B cell (primary cell): ENCODE measurements at places on chromosomes 6 and 20. TPM values are rescaled to one million over a fixed set of nuclear protein-coding genes. Genes with fewer than 3 reads are reported as not detected.
A peak's percentile ranks its signal among the peaks of the same experiment; 100 is the strongest.

NKAIN2 gene
- not detected in 2 replicates for polyA plus RNA-seq

CDH26 gene
- 1.8 and 3.7 TPM in 2 replicates for polyA plus RNA-seq

IYD gene
- polyA plus RNA-seq, result not detected in 2 replicates

VIP gene
- polyA plus RNA-seq, result not detected in 2 replicates

PNISR gene
- polyA plus RNA-seq, result 84.5 and 144 TPM in 2 replicates

UST gene
- polyA plus RNA-seq, result 7.0 and 7.3 TPM in 2 replicates

SMPDL3A gene
- polyA plus RNA-seq, result 0.20 and 0.21 TPM in 2 replicates

CALHM4 gene
- polyA plus RNA-seq, result not detected in 2 replicates

UBR2 gene
- 9.7 and 15.1 TPM in 2 replicates for polyA plus RNA-seq

ZNF311 gene
- polyA plus RNA-seq, result not detected in 2 replicates

GRCh38 chr20:61718361-61719005, 347.2 kb downstream of the TAF4 start:
- no peak overlapping the region for H3K4me3 ChIP-seq
- no peak overlapping the region for H3K27ac ChIP-seq
- no peaks in the 10 kb centered on the region for H3K4me1 ChIP-seq
- H3K27me3 ChIP-seq, result no peaks in the 10 kb centered on the region
- no peaks in the 10 kb centered on the region for H3K36me3 ChIP-seq
- no peak for DNase-seq

DNA sequence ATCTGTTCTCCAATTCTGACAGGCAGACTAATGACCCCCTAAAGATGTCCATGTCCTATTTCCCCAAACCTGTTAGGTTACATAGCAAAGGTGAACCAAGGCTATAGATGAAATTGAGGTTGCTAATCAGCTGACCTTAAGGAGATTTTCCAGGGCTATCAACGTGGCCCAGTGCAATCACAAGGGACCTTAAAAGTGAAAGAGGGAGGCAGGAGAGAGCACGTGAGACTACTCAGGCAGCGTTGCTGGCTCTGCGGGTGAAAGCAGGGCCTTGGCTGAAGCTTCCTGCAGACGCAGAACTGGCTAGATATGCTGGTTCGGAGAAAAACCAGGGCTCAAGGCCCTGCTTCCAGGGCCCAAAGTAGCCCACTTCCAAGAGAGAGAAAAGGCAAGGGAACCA, 78.7 kb downstream of the NCOA7 start:
- H3K36me3 ChIP-seq, result peaks cover 4% of the 10 kb centered on the region
- no peak overlapping the region for H3K4me3 ChIP-seq
- no peaks in the 10 kb centered on the region for H3K4me1 ChIP-seq
- DNase-seq, result no peak

GRCh38 chr6:37492236-37492972, 7.3 kb downstream of the CCDC167 start:
- no peak for DNase-seq
- H3K4me3 ChIP-seq, result no peak overlapping the region
- H3K4me1 ChIP-seq, result peaks cover 30% of the 10 kb centered on the region
- H3K36me3 ChIP-seq, result no peaks in the 10 kb centered on the region

DNA sequence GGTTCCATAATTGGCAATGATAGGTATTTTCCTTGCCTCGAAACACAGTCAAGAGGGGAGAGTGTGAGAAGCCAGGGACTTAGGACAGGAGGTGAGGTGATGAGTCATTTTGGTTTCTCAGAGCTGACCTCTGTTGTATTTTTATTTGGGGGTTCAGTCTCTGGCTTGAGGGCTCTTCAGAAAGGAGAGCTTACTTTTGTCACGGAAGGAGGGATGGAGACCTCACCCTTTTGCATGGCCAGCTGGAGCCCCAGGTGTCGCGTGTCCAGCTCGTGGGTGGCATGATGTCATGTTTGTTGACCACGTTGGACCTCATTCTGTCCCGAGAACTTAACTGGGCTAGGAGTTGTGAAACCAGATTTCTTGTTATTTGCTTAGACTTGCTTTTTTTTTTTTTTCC, 293.9 kb downstream of the QKI start:
- no peak overlapping the region for H3K4me3 ChIP-seq
- no peak for DNase-seq
- H3K27me3 ChIP-seq, result no peaks in the 10 kb centered on the region
- no peaks in the 10 kb centered on the region for H3K36me3 ChIP-seq
- no peak overlapping the region for H3K27ac ChIP-seq

- no peaks in the 10 kb centered on the region for H3K36me3 ChIP-seq
- H3K27me3 ChIP-seq, result no peaks in the 10 kb centered on the region
- H3K27ac ChIP-seq, result no peak overlapping the region
- H3K4me1 ChIP-seq, result no peaks in the 10 kb centered on the region
- no peak for DNase-seq
These were observed 39.9 kb upstream of the SAMD5 start for GRCh38 chr6:147468634-147469033.

DNA sequence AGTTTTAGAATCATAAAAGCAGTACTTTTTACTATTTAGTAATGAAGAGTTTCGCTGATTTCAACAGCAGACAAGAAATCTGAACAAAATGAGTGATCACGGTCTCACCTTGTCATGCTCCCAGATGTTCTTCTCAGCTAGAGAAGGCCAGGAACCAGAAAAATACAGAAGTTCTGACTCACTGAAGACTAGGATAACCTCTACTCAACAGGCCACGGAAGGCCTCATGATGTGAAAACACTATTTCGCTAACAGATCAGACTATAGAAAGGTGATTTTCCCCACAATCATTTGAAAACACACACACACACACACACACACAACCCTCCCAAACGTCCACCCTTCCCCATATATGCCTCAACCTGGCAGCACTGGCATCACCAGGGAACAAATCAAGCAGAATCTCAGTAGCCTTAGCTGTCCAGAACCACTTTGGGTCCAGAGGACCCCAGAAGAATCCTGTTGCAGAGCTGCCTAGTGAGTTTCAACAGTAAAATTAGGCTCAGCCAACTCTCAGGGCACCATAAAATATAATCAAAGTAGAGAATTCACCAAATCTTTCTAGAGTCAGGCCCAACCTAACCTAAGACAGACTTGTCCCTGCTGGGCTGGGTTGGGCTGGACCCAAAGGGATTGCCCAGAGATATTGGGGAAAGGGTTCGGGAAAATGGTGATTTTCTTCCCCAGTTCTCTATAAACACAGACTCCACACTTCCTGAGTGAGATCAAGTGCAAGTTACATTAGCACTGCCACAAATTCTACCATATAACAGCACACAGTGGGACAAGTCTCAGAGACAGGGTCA, 7.9 kb downstream of the EXOC2 start:
- peak overlapping the region; percentile 41 for H3K27ac ChIP-seq
- no peak for DNase-seq
- peaks cover 11% of the 10 kb centered on the region for H3K4me1 ChIP-seq
- no peaks in the 10 kb centered on the region for H3K27me3 ChIP-seq
- H3K36me3 ChIP-seq, result no peaks in the 10 kb centered on the region
- H3K4me3 ChIP-seq, result no peak overlapping the region

DNA sequence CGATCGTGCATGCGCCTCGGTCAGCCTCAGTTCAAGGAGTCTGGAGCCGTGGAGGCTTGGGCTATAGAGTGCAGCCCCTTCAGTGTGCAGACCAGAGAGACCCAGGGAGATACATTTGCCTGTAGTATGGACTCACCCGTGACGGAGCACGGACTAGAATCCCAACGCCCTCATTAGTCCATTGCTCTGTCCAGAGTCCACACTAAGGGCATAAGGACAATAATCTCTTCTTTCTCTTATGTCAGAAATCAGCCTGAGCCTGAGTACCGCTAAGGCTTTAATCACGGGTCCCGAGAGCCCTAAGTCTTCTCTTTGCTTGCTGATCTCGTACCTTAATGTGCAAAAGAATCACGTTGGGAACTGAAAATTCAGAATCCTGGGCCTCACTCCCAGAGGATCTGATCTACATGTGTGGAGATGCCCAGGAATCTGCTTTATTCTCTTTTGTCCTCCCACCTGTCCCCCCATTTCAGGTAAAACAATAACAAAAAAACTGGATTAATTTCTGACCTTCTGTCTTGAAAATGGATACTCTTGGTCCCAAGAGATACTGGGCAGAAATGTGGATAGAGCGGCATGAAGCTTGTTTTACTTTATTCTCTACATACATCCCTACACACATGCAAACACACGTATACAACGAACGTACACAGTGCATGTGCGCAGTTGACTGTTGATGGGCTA, 671 bp downstream of the BPHL start:
- H3K4me1 ChIP-seq, result peaks cover 12% of the 10 kb centered on the region
- peak overlapping the region; percentile 77 for H3K4me3 ChIP-seq
- H3K27me3 ChIP-seq, result no peaks in the 10 kb centered on the region
- no peak for DNase-seq

DNA sequence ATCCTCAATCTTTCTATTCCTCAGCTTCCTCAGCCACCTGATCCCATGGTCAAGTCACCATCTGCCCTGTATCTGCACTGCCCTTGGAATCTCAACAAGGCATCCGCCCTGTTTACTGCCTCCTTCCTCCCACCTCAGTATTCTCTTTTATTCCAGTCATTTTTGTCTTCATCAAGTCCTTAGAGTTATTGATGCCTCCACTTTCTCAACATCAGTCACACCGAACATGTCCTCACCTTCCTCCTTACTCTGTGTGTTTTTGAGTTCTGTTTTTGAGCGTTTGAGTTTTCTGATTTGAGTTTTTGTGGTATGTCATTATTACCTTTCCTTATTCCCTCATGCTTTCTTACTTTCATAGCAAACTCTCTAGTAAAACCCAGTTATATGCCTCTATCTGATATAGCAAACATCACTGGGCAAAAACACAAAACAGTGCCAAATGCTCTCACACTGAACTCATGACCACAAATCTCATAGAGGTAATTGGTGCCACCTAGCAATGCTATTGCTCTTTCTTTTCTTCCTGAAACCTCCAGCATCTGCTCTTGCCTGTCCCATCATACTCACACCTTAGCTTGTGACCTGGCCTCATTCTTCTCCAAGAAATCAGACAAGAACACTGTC, 11.8 kb upstream of the GNRH2 start:
- no peaks in the 10 kb centered on the region for H3K27me3 ChIP-seq
- no peak overlapping the region for H3K4me3 ChIP-seq
- H3K4me1 ChIP-seq, result no peaks in the 10 kb centered on the region
- peaks cover 58% of the 10 kb centered on the region for H3K36me3 ChIP-seq
- H3K27ac ChIP-seq, result no peak overlapping the region
- DNase-seq, result no peak

DNA sequence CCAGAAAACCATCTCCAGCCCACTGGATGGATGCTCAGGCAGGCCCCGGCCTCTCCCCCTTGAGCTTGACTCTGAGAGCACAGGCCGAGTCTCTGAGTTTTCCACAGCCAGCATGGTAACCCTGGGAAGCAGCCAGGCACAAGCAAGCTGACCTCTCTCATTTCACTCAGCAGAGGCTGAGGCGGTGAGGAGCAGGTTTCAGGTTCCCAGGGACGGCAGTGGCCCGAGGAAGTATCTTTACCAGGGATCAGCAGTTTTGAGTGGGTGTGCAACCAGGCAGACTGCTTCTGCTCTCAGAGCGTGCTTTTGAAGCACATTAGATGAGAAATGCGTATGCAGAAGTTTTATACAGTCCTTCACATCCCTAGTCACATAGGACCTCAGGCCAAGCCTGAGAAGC, 12.6 kb downstream of the HCK start:
- peaks cover 18% of the 10 kb centered on the region for H3K4me1 ChIP-seq
- no peaks in the 10 kb centered on the region for H3K27me3 ChIP-seq
- H3K4me3 ChIP-seq, result no peak overlapping the region
- no peak for DNase-seq

DNA sequence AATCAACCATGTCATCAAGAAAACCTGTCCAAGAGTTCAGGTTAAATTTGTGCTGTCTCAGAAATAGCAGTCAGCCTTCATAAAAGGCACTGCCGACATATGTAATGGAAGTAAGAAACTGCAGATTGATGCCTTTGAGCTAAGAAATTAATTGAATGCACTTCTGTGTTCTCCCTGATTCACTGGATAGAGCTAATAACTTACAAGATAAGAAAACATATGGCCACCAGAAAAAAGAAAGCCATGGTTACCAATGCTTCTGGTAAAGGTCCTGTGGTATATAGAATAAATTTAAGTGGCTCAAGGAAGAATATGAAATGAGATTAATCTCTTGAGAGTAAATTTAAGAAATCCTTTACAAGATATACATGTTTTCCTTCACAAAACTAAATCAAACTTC, 242.5 kb upstream of the UFL1 start:
- H3K27ac ChIP-seq, result no peak overlapping the region
- DNase-seq, result no peak
- no peak overlapping the region for H3K4me3 ChIP-seq
- no peaks in the 10 kb centered on the region for H3K27me3 ChIP-seq
- no peaks in the 10 kb centered on the region for H3K4me1 ChIP-seq

- no peak overlapping the region for H3K4me3 ChIP-seq
- H3K4me1 ChIP-seq, result peaks cover 60% of the 10 kb centered on the region
- no peak for DNase-seq
- H3K27ac ChIP-seq, result peak overlapping the region; percentile 69
- H3K27me3 ChIP-seq, result no peaks in the 10 kb centered on the region
- peaks cover 3% of the 10 kb centered on the region for H3K36me3 ChIP-seq
These were observed 23.0 kb downstream of the ELOVL5 start for GRCh38 chr6:53325785-53326184.

DNA sequence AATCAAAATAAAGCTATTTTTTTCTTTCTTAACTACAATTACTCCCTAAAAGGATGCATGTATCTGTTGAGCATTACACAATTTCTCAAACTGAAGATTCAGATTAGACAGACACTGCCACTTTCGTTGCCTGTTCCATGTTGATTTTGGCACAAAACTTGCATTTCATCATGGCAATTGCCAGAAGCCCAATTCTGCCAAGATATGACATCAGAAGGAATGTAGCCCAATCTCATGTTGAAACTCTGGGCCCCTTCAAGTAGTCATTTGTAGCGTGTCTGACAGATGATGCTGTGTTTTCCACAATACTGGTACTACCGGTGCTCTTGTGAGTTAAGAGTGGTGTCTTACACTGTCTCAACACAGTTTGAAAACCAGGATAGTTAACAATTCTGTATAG, 705.4 kb downstream of the PTPRT start:
- H3K4me3 ChIP-seq, result no peak overlapping the region
- DNase-seq, result no peak
- H3K27me3 ChIP-seq, result no peaks in the 10 kb centered on the region
- no peaks in the 10 kb centered on the region for H3K36me3 ChIP-seq

GRCh38 chr6:122482750-122483080, 11.1 kb upstream of the SERINC1 start:
- peaks cover 4% of the 10 kb centered on the region for H3K4me1 ChIP-seq
- DNase-seq, result no peak

DNA sequence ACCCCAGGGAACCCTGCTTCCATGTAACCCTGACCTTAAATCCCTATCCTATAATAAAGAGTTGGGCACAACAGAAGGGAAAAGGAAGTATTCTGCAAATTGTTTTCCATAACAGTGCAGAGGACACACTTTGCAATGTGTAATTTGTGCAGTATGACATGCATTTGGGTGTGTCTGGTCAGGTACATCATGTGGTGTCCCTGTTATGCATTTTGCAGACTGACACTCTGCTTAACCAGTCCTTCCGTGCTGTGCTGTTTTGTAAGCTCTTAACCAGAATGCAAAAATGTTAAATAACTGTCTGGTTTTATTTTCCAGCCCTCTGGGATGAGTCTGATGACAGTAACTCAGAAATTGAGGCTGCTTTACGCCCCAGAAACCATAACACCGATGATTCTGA, 57.0 kb upstream of the XRN2 start:
- H3K36me3 ChIP-seq, result peaks cover 7% of the 10 kb centered on the region
- no peak for DNase-seq
- H3K27me3 ChIP-seq, result no peaks in the 10 kb centered on the region
- H3K4me1 ChIP-seq, result no peaks in the 10 kb centered on the region
- H3K27ac ChIP-seq, result no peak overlapping the region
